Progenitor cell of endocrine pancreas (in vitro differentiated cells): ENCODE measurements at places on chromosomes 4 and X.

DNA sequence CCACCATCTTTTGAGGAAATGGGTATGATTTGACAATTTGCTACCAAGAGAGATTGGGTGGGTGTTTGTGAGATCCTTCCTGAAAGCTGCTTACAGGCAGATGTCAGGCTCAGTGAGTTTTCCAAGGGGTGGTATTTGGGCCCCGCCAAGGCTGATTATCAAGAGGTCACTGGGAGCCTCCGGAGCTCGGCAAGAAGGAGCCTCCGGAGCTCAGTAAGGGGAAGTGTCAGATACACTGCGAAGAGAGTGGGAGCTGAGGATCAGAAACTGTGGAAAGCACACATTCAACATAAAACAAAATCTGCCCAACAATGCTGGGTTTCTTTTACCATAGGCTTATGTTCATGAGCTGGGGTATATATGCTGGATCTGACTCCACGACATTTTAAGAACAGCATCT, 714 bp downstream of the RTL3 start:
- no peak for DNase-seq

GRCh38 chr4:38009949-38010348, 49.8 kb downstream of the PTTG2 start:
- DNase-seq: no peak

DNA sequence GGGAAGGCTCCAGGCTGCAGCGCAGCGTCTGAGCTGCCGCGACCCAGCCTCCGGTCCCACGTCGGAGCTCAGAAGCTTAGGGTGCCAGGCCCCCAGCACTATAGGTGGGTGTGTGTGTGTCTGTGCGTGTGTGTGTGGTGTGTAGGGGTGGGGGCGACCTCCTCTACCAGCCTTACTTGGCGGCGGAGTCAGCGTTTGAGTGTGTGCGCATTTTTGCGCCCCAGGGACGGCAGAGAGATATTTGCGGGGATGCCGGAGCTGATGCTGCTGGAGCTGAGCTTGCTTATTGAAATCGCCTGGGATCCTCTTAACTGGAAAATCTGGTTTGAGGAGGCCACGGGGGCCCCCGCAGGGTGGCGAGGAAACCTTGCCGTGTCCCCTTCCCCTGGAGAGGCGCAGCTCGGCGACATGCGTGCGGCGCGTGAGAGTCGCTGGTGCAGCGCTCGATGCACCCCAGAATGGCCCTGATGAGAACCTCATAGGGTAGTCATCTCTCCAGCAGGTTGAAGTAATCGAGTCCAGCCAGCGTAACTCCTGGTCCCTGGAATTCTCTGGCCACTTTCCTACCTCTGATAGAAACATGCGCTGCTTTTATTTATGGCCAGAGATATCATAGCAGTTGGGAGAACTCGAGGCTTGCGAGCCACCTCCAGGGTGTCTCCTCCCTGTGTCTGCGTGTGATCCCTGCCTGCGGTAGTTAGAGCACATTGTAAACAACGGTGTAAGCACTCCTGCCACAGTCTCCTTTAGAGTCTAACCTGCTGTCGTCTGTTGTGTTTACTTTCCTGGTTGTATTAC, 2.7 kb downstream of the ADGRL3 start:
- DNase-seq: peak; percentile 15

DNA sequence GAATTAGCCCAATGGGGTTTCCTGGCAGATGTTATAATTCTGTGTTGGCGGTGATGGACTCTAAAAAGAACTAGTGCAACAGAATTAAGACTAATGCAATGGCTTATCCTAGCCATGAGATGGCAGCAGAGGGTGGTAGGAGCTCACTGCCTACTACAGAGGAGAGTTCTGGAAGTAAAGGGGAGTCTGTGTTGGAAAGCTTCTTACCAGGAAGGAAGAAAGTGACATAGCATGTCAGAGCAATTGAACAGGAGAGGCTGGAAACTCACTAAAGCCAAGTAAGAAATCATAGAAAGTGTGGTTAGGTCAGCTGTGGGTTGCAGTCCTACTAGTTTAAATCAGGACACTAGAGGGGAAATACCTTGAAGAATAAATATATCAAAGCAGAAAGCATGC, 6.3 kb upstream of the TRPC5OS start:
- peak; percentile 24 for DNase-seq

GRCh38 chrX:41435708-41436107, 11.4 kb upstream of the NYX start:
- no peak for DNase-seq

DNA sequence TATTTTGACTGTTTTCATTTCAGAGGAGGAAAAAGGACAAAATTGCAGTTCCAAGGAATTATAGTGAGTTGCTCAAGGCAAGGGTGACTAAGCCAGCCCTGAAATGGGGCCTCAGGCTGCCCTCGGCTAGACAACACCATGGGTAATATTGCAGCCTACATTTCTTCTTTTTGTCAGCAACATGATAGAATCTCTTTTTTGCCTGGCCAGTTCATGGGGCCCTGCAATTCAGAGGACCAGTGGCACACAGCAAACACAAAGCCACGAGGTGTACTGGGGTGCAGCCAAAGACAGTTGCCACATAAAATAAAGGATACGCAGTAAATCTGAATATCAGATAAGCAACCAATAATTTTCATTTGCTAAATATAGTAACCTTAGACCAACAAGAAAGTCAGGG, 41.8 kb downstream of the RBM47 start:
- DNase-seq: no peak

GRCh38 chr4:74111990-74112389, 13.0 kb upstream of the CXCL2 start:
- no peak for DNase-seq
